NCI-H2081 treated with DMSO at 0.1 percent for 48 hours (cell line): ENCODE measurements at places on chromosomes 4 and X.

GRCh38 chr4:14025111-14025510 lies 397.6 kb upstream of the BOD1L1 start:
- DNase-seq: no peak

DNA sequence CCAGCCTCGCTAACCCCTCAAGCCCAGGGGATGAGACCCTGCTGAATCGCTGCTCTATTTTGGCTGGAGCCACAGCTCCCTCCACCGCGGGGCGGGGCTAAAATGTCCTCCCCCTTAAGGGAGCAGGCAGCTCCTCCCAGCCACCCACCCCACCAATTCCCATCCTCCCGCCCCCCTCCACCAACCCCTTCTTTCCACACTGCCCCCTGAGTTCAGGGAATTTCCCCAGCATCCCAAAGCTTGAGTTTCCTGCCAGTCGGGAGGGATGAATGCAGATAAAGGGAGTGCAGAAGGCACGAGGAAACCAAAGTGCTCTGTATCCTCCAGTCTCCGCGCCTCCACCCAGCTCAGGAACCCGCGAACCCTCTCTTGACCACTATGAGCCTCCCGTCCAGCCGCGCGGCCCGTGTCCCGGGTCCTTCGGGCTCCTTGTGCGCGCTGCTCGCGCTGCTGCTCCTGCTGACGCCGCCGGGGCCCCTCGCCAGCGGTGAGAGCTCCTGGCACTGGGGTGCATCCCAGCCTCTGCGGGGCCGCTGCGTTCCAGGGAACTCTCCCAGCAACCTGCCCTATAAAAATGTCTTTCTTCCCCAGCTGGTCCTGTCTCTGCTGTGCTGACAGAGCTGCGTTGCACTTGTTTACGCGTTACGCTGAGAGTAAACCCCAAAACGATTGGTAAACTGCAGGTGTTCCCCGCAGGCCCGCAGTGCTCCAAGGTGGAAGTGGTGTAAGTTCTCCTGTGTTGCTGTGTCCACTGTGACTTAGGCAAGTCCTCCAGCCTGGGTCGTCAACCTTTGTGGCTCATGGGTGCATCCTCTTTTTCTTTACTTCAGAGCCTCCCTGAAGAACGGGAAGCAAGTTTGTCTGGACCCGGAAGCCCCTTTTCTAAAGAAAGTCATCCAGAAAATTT lies at the start of gene CXCL6:
Gene CXCL6, plus strand, starts transcription at position 306 of the 907 bp plus-strand sequence. Its CDS starts 73 bp downstream, at position 379.
- no peak for DNase-seq

DNA sequence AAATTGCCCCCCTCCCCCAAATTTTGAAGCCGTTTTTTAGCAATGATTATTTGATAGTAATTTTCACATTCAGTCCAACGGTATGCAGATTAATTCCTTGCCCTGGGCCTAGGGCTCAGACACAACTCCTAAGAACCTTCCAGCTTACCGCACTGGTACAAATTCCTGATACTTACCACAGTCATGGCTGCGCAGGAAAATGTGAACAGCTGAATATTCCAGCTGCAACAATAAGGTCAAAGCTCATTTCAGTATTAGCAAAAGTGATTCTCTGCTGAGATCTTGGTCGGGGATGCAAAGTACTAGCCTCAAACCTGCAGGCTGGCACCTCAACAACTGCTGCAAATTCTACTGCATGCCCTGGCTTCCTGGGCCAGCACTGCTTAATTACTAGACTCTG lies 3.0 kb downstream of the ATP11C start:
- no peak for DNase-seq

DNA sequence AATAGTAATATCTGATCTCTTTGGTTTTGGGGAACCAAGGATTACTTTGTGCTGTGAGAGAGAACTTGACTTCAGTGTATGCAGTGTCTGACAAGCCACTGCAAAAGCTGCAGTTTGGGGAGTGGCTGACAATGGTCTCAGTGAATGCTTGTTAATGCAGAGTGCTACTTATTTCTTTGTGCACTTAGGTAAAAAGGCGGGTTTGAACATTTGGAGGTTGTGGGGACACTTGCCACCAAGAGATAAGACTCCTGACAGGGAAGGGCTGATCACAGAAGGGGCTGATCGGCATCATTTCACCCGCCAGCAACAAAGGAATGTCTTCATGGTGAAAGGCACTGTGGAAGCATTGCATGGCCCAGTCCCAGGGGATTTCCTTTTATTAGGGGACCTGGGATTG lies 28.6 kb upstream of the USP46 start:
- DNase-seq: no peak

GRCh38 chr4:47686294-47686872 lies 151.5 kb downstream of the CORIN start:
- DNase-seq: no peak
